ENCODE measurements at places on chromosomes 3 and 15.

DNA sequence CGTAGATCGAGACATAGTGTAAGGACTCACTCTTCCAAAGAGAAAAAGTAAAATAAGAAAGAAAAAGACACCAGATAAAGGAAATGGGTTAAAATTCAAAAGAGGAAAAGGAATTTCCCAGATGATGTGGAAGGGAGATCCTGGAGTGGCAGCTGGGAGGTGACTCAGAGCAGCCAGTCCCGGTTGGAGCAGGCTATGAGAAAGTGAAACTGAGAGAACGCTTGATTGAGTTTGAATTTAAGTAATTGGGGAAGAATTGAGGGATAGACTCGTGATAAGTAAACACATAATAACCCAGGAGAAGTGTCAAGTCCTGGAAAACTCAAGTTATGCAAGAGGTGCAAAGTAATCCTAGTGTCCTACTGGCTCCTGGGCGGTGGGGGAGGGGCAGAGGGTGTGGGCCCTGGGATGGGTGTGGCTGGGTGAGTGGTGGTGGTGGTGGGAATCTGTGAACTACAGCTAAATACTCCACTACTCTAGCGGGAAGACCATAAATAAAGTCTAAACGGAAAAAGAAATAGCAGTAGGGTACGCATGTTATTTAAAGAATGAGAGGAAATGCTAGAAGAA, 1.2 kb downstream of the PRR20G start:
- peak; percentile 83 for DNase-seq

DNA sequence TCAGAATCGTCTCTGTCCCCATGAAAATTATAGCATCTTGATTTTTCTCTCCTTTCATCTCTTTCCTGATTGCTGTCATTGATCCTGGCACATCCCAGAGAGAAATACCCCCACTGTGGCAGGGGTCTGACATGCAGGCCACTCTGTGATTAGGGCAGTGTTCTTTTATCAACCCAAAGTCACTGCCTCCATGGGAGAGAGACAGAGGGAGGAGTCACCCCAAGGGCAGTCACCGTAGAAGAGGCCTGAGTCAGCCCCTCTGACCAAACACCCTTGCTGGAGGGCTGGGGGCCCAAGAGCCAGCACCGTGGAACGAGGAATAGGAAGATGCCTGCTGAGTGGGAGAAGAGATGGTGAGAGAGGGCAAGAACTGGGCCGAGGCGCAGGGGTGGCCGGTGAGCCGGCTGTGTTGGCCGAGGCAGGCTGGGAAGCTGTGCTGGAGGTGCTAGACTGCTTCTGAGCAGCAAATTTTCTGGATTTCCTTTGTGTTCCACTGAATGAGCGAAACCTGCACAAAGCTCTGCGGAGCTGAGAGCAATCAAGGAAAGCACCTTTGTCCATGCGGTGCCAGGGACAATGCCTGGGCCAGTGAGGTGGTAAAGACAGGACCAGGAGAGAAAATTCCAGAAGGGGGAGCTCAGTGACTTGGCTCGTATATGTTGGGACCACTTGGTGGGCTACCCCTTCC, 103.8 kb downstream of the ADCY5 start:
- DNase-seq, result no peak

DNA sequence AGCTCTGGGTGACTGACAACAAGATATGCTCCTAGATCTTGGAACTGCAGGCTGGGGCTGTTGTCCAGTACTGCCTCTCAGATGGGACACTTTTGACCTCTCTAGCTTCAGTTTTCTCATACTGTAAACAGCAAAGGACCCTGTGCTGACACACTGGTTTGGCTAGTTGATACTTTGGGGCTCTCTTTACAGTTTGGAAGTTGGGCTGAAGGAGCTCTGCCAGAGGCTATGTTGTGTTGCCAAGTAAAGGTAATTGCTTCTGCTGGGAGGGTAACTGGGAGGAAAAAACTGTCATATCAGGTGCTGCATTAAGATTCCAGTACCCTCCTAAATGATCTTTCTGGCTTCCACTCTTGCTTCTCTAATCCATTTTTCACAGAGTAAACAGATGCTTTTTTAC, 54.0 kb downstream of the ISL2 start:
- no peak for DNase-seq

DNA sequence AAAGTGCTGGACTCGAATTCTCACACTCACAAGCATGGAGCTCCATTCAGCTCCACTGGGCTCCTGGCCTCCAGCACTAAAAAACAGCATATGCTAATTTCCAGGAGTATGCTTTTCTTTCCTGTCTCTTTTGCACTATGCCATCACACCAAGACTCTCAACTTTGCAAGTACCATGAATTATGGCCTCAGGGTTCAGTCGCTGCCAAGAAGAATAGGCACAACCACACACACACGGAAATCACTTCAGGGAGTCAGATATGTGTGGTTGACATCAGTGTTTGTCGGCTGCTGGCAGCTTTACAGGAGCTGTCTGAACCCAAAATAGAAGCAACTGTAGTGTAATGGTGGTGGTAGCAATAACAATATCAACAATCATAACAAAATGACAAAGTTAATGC, 305.0 kb upstream of the SLCO3A1 start:
- DNase-seq, result no peak

- no peak for DNase-seq
Measured at GRCh38 chr3:120470870-120471269, 20.1 kb upstream of the FSTL1 start.

GRCh38 chr15:33871980-33872379, 96.3 kb upstream of the CHRM5 start:
- no peak for DNase-seq

DNA sequence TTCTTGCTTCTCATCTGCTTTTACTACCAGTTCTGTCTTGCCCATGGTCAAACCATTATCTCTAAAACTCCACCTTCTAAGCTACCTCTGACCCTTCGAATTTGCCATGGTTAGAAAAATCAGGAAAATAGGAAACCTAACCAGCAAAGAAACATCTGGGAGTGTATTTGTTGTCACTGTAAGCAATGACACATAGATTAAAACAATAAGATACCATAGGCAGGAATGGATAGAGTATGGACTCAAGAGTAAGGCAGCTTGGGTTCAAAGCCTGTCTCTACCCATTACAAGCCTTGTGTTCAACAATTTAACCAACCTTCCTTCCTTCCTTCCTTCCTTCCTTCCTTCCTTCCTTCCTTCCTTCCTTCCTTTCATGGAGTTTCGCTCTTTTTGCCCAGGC, 34.9 kb downstream of the CRTC3 start:
- DNase-seq, result no peak

DNA sequence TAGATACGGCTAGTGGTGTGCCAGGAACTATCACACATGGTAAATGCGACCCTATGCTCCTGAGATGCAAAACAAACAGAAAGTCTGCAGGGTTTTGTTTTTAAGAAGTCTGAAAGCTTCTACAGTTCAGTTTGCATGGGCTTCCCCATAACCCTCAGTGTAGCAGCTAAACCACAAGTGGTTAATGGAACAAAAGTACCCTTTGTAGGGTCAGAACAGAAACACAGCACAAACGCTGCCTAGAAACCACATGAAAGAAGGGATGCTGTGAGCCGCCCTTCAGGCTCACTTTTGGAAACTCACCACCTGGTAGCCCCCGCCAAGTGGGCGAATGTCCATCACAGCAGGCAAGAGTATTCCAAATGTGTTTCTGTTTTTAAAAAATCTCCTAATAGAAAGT, 46.2 kb downstream of the CTDSPL start:
- DNase-seq, result no peak

GRCh38 chr3:186605078-186605477, 7.8 kb upstream of the AHSG start:
- no peak for DNase-seq
